8988T (cell line): ENCODE measurements at places on chromosomes 13 and 19.
A peak's percentile ranks its signal among the peaks of the same experiment; 100 is the strongest.

DNA sequence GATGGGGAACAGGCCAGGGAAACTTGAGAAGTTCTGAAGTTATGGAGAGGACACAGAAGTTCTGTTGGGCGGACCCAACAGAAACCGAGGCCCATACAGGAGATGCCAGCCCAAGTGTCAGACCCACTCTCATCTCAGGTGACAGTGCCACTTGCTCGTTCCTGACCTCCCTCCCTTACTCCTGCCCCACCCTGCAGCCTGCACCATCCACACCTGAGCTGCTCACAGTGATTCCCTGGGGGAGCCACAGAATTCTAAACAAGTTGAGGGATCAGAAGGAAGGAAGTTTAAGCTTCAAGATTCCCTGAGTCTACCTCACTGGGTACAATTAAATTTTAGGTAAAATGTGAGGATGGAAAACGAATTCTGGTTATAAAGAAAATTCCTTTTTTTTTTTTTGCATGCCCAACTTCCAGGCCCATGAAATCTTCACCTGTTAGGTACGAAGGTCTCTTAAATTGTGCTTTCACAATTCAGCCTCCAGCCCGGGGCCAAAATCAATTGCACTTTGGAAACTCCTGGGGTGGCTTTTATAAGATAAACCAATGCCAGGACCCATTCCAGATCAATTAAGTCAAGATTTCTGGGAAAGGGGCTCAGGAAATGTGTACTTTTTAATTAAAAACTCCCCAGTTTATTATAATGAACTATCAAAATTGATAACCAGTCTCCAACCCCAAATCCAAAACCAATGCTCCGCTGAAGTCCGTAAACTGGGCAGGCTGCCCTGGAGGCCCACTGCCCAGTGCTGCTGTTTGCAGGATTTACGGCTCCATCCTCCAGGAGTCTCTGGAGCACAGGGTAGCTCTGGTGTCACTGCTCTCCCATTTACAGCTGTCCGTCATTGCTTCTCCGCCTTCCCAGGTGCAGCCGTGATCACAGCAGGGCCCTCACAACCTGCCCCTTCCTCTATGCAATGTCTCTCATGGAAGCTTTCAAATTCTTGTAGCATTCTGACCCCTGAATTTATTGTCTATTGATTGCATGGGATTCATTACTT is 643.5 kb downstream of the UQCRFS1 start:
- DNase-seq = no peak

DNA sequence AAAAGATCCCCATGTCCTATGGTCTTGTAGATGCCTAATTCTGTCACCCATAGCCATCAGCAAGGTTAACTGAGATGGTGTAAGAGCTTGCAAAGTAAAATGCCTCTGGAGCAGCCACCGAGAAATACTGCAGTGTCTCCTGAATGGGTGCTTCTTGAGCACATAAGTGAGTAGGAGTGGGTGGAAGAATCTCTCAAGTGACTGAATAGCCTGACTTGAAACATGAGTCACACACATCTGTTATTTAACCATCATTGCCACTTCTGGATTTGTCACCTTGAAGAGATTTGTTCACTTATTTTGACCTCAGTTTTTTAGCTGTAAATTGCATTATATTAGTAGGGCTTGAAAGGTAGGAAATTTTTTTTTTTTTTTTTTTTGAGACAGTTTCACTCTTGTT is 2.3 kb downstream of the ZNF714 start:
- DNase-seq = no peak

GRCh38 chr19:18951721-18952281 is 10.8 kb upstream of the HOMER3 start:
- no peak for DNase-seq

DNA sequence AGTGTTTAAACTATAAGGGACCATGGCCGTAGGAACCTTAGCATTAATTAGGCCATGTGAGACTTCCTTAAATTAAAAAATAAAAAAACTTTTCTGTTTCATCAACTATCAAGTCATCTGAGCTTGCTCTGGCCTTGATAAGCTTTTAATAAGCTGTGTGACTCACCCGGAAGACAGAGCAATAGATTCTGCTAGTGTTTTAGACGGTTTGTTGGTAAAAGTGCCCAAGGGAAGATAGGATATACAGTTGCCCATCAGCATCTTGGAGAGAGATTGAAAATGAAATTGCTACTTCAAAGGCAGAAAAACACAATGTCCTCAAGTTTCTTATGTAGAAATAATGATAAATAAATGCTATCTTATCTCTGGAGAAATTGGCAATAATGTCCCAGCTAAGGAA is 31.2 kb upstream of the RCBTB2 start:
- DNase-seq = no peak

GRCh38 chr19:49878744-49879070 is 1.2 kb downstream of the TBC1D17 start:
- DNase-seq = no peak

GRCh38 chr13:69956349-69956748 is 151.3 kb upstream of the ATXN8OS start:
- DNase-seq = no peak

- no peak for DNase-seq
Observed at GRCh38 chr13:79660361-79660760, 179.4 kb downstream of the NDFIP2 start.

DNA sequence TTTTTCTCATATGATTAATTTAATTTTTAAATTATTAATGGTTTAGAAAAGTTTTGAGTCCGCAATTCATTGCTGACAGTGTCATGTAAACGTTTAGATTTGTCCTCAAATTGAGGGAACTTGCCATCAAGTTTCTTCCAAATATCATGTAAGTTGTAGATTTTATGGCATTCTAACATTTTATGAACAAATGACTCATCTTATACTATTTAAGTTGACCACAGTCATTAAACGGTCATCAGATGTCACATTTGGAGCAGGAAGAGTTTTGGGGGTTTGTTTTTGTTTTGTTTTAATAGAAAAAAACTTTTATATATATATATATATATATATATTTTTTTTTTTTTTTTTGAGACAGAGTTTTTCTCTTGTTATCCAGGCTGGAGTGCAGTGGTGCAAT is 4.3 kb downstream of the ZNF114 start:
- no peak for DNase-seq

DNA sequence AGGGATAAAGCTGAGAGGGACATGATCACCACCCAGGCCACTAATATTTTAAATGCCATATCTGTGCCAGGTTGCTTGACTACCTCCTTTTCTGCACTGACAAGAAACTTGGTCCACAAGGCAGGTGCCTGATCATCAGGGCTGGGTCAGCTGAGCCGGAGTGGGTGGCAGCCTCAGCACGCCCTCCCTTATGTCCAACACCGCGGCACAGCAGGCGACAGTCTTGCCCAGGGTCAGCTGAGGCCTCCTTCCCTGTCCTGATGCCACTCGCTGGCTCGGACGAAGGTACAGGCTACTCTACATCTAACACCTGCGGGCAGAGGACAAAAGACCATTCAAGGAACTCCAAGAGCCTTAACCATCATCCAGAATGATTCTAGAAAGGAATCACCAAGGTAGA is 16.9 kb downstream of the ZC3H4 start:
- no peak for DNase-seq

DNA sequence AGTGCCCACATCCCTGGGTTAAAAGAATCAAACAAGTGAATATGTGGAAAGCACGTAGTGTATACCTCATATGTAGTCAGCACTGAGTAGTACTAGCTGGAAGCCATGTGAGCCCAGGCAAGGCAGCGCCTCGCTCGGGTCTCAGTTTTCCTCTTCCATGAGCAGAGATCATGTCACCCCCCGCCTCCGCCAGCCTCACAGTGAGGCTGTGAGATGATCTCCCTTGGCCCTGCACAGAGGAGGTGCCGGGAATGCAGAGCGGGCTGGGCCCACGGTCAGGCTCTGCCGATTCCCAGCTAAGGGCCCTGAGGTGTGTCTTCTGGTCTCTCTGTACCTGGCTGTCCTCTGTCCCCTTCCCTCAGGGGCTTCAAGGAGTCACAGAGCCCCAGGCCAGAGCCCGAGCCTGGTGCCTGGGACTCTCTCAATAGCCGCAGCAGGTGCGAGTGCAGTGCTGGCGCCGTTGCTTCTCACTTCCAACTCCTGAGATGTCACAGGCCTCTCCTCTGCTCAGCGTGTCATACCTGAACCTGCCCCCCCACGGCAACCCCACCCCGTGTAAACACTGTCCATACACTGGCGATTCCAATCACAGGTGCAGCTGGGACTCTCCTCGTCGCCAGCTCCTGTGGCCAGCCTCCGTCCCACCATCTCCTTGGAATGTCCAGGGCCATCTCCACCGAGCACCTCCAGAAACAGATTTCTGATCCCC is 26.9 kb downstream of the DPF1 start:
- DNase-seq = no peak

GRCh38 chr19:855142-855541 is 3.0 kb downstream of the ELANE start:
- no peak for DNase-seq

GRCh38 chr19:1445185-1445931 is 4.6 kb upstream of the APC2 start:
- peak; percentile 99 for DNase-seq

DNA sequence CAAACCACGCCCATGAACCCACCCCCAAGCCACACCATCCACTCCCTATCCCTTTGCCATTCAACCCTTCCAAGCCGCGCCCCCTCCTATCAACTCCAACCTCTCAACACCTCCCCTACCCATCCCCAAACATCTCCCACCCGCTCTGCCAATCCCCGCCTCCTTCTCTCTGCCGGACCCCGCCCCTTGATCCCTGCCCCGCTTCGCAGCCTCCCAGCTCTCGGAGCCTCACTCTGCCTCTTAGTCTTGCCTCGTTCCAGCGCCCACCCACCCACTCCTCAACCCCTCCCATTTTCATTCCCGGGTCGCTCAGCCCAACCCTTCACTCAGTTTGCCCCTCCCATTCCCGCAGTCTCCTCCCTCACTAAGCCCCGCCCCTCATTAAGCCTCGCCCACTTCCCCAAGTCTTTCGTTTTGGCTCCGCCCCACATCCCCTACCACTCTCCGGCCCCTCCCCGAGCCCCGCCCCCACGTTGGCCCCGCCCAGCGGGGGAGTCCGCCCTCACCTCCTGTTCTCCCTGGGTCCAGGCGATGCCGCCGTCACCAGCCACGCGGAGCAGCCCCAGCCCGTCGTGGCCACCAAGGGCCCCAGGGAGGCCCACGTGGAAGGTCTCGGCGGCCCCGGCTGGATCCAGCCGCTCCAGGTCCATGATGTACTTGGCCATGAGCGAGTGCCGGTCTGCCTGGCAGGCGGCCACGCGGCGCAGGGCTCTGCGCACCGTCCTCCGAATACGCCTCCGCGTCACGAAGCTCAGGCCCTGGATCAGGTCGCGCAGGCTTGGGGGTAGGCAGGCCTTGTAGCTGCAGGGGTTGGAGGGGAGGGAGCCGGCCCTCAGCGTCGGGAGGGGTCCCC is 5.7 kb downstream of the JAK3 start:
- peak; percentile 99 for DNase-seq

DNA sequence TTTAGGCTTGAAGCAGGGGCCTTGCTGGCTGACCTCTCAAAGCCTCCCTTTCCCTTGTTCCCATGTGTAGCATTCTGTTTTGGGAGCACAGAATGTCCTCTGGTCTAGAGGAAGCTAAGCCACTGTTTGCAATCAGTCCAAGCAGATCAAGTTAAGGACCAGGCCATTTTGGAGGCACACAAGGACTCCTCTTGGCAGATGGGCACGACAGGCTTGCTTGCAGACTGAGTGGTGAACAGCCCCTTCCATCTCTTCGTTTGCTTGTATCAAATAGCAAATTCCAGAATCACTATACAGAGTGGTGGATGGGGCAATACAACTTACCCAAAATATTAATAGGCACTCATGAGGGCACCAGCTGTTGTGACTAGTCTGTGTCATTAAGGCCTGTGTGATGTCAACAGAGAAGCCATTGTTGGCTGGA is 215.5 kb upstream of the SERP2 start:
- no peak for DNase-seq

GRCh38 chr13:108921238-108921637 is 291.8 kb downstream of the MYO16 start:
- no peak for DNase-seq

DNA sequence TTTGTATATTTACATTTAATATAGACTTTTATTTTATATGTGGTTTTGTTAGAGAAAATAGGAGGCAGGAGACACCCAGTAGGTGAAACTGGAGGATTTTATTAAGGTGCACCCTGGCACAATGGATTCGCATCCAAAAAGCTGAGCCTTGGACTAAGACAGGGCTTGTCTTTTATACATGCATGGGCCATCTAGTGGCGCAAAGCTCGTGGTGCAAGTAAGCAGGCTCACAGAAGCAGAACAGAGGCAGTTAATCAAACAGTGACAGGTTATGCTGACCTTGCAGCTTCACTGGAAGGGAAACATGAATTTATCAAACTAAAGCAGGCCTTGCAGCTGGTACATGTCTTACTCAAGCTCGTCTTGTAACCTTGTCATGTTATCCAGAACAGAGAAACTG is 58.8 kb upstream of the ZNF681 start:
- no peak for DNase-seq

GRCh38 chr19:38944981-38945506 is 14.3 kb downstream of the MRPS12 start:
- peak; percentile 77 for DNase-seq

GRCh38 chr19:42115219-42115618 is 17.0 kb downstream of the POU2F2 start:
- DNase-seq = no peak

DNA sequence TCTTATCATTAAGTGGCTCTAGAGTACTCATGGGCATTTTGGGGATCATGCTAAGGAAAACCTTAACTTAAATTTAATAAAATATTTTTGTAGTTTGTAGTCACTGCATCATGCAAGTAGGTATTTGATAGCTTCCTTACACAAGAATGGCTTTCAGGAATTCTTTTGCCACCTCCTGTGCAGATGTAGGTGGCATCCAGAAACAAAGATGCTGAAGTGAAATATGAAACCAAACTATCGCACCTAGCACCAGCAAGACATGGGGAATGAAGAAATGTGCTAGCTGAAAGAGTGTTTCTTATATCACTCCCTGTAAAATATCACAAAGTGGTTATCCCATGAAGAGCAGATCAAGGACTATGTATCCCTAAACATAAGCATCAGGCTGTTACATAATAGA is 924.5 kb upstream of the PRR20A start:
- no peak for DNase-seq

GRCh38 chr13:50845211-50845610 is 1.7 kb upstream of the DLEU7 start:
- DNase-seq = no peak

- DNase-seq = no peak
Observed at GRCh38 chr19:1449467-1450442, at the start of gene APC2. Gene APC2, plus strand, starts transcription at chr19:1450121. Its CDS starts 2,881 bp downstream, at chr19:1453002.

DNA sequence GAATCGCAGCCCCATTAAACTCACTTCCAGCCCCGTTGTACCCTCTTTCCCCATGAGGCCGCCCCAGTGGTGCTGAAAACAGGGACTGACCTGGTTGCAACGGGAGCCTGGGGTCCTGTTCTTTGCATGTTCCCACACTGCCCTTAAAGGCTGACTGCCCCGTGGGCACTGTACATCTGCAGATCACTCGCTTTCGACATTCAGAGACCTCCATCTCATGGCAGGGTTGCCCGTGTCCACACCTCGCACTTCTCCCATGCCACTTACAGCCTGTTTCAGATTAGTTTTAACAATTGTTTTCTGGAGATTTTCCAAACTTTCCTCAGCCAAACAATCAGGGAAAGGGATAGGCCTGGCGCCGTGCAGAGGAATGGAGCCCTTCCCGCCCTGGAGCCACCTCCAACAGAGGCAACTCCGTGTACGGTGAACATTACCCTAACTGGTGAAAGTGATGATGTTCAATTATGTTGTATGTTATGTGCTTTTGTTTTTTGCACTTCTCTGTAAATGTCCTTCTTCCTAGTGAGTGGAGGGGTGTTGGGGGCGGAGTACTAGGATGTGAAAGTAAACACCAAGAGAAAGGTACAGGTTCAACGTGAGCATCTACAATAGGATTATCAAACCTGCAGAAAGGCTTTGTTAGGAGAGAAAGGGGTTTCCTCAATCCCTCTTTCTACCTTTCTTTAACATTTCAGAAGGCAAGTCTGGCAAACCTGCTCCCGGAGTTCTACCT is 262.8 kb downstream of the FOXO1 start:
- DNase-seq = no peak
